Cardiac septum (tissue), 1 donor: ENCODE measurements at places on chromosomes 16 and 17.
A peak's percentile ranks its signal among the peaks of the same experiment; 100 is the strongest.

DNA sequence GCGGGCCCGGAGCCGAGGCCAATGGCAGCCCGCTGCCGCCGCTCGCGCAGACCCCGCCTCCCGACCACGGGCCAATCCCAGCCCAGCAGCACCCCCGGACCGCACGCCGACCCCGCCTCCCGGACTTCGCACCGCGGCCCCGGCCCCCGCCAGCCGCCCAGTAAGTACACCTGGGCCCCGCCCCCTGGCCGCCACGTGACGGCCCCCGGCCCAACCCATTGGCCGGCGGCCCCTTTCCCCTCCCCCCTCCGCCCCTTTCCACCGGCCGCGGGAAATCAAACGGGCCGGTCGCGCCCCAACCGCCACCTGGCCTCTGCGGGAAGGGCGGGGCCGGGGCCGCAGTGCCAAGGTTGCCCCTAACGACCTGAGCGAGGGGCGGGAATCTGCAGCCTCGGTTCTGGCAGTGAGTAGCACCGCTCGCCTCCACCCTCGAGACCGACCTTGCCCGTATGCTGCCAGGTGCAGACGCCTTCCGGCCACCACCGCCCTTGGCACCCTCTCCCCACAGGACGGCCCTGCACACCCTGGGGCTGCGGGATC, at the start of gene YBX2:
Gene YBX2 (minus strand): TSS at position 26 of the 540 bp plus-strand sequence. CDS start 139 bp downstream, outside the sequence.
- DNase-seq: peak; percentile 87

DNA sequence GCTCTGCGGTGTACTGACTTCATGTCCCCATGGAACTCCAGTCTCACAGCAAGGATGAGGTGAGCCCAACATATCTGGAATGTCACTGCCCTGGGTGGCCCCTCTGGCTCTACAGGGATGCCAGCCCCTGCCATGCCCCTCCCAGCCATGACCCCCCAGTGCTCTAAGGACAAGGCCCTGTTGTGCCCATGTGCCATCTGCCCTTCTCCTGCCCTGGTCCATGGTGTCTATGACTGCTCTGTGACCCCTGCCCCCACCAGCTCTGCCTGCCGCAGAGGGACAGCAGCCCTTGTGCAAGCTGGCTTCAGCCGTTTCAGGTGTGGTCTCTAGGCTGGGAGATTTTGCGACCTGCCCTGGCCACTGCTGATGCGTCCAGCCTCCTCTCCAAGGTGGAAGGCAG, 40.3 kb downstream of the TK2 start:
- no peak for DNase-seq

- no peak for DNase-seq
Observed at GRCh38 chr17:72372185-72372584, 251.4 kb downstream of the SOX9 start.

GRCh38 chr17:348692-349425, 3.7 kb downstream of the RPH3AL start:
- peak; percentile 61 for DNase-seq

- DNase-seq: no peak
Observed at GRCh38 chr17:80441598-80442322, 26.8 kb downstream of the ENDOV start.

- no peak for DNase-seq
Observed at GRCh38 chr17:8910969-8911604, 43.6 kb upstream of the PIK3R6 start.

GRCh38 chr17:74851612-74852236, 8.0 kb downstream of the GRIN2C start:
- DNase-seq: no peak

DNA sequence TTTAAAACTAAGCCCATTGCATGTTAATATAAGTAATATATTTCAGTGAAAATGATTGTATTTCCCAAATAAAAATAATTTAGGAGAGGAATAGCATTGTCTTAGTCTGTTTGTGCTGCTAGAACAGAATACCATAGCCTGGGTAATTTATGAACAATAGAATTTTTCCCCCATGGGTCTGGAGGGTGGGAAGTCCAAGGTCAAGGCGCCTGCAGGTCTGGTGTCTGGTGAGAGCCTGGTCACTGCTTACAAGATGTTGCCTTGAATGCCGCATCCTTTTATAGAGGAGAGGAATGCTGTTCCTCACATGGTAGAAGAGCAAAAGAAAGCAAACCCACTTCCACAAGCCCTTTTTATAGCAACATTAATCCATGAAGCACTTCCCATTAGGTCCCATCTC, 161.3 kb upstream of the ZFHX3 start:
- DNase-seq: no peak

DNA sequence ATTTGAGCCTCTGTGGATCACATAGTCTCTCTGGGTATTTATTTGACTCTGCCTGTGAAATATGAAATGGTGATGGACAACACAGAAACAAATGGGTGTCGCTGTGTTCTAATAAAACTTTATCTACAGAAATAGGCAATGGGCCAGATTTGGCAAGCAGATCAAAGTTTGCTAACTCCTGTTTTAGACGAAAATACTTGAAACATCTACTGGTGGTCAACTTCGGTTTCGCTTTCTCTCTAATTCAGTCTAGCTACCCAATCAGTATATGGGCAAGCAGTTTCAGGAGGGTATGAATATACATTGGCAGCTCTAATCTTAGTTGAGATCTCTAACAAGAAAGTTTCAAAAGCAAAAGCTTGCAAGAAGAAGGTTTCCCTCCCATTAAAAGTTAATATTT, 60.1 kb upstream of the DYNLRB2 start:
- DNase-seq: no peak

DNA sequence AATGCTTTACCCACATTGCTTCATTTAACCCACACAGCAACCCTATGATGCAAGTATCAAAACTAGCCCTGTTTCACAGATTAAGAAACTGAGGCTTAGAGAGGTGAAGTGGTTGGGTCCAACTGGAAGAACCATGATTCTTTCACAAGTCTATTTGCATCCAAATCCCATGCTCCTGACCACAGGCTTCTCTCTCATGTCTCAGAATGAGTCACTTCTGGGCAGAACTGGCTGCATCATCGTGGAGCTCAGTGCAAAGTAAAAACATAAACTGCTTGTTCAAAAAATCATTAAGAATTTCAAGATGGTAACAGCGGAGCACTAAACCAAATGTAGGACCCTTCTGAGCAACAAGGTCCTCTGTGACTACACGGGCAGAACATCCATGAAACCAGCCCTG, 20.2 kb upstream of the CES1 start:
- no peak for DNase-seq

- DNase-seq: no peak
Observed at GRCh38 chr16:64280317-64280716, 841.5 kb downstream of the CDH11 start.

GRCh38 chr16:68700831-68701230, 36.3 kb upstream of the CDH1 start:
- no peak for DNase-seq

- DNase-seq: peak; percentile 89
Observed at GRCh38 chr16:68079626-68080344, 5.4 kb upstream of the NFATC3 start.

DNA sequence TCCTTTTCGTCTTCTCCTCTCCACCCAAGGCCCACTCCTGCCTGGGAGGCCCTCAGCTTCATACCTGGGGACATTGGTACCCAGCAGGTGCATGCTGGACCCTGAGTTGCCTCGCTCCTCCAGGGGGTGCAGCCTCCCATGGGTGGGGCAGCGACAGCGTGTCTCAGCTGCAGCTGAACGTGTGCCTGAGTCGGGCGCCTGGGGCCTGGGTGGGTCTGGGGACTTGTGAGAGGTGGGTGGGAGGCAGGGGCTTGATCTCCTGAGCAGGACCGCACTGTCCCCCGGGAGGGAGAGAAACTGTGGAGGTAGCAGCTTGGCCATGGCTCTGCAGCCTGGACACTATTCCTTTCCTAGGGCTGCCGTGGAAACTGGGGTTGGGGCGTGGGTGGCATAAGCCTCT, 24.8 kb upstream of the ENGASE start:
- no peak for DNase-seq

GRCh38 chr17:17567631-17568030, 23.9 kb downstream of the PEMT start:
- peak; percentile 87 for DNase-seq

- no peak for DNase-seq
Observed at GRCh38 chr17:65074778-65075250, 18.3 kb upstream of the GNA13 start.

DNA sequence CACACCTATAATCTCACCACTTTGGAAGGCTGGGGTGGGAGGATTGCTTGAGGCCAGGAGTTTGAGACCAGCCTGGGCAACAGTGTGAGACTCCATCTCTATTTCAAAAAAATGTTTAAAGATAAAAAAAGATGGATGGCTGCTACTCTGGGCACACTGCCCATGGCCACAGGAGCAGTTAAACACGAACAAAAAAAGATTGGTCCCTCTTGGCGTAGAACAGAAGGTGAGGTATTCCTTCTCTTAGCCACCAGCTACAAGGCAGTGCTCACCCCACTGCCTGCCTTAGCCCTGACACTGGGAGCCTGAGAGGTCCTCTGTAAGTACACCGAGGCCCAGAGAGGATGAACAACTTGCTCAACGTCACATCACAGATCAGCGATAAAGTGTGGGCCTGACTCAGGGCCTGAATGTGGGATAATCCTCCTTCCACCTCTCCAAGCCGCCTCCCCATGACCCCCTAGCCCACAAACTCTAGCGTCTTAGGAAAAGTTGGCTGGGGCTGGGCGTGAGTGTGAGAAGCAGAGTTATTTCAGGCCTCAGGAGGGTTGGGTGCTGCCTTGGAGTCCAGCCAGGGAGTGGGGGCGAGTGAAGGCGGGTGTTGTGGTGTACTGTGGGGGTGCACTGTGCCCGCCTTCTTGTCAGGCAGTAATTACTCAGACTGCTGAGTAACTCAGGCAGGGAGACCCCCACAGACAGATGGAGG, 2.3 kb upstream of the DPH1 start:
- no peak for DNase-seq

GRCh38 chr16:85372627-85373372, 240.3 kb upstream of the GSE1 start:
- DNase-seq: no peak

GRCh38 chr16:55470533-55471371, 8.2 kb upstream of the MMP2 start:
- peak; percentile 33 for DNase-seq

- DNase-seq: no peak
Observed at GRCh38 chr16:76661691-76662235, 384.6 kb downstream of the CNTNAP4 start.

DNA sequence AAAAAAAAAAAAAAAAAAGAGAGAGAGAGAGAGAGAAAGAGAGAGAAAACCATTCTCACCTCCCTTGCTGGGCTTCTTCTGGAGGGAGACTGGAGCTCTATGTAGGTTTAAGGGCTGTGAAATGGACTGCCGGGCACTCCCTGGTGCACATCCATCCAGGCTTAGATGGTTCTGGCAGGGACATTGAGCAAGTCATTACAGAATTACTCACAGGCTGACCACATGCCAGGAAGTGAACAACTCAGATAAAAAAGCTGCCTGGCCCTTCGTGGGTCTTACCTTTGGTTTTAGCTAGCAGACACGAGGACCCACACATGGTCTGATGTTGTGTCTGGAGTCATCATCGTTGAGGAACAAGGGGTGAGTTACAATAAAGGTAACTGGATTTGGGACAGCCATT, 847.4 kb upstream of the EEF2KMT start:
- no peak for DNase-seq

GRCh38 chr17:72646176-72646575, 446.3 kb downstream of the SLC39A11 start:
- peak; percentile 41 for DNase-seq

GRCh38 chr17:55598495-55598894, 87.2 kb upstream of the SMIM36 start:
- DNase-seq: no peak

DNA sequence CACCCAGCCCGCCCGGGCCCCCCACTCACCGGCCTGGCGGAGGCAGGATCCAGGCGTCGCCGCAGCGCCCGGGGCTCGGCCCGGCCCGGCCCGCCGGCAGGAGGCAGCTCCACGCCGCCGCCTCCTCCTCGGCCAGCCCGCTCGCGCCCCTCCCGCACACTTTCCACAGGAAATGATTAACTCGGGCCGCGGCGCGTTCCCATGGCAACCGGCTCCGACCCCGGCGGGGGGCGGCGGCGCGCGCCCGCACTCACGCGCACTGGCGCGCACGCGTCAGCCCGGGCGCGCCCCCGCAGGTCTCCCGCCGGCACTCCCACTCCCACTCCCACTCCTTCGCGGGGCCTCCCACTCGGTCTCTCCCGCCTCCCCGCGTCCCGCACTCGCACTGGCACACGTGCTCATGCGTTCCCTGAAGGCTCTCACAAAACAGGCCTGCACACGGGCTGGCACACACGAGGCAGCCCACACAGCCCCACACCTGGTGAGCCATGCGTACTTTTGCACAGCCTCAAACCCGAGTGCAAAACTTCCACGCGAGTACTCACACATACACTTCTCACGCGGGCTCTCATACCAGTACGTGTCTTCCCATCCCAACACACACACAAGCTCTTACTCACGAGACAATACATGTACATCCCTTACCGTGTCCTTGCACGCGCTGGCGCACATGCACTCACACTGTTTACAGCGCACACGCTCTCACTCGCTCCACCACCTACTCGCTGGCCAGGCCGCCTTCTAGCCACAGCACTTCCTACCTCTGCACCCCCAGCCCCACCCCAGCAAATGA, at the start of gene KIFC3:
Gene KIFC3 (minus strand): TSS at position 151 of the 793 bp plus-strand sequence. CDS start 4,248 bp downstream, outside the sequence.
- DNase-seq: peak; percentile 92

GRCh38 chr17:75245011-75245410, 16.4 kb downstream of the GGA3 start:
- no peak for DNase-seq

DNA sequence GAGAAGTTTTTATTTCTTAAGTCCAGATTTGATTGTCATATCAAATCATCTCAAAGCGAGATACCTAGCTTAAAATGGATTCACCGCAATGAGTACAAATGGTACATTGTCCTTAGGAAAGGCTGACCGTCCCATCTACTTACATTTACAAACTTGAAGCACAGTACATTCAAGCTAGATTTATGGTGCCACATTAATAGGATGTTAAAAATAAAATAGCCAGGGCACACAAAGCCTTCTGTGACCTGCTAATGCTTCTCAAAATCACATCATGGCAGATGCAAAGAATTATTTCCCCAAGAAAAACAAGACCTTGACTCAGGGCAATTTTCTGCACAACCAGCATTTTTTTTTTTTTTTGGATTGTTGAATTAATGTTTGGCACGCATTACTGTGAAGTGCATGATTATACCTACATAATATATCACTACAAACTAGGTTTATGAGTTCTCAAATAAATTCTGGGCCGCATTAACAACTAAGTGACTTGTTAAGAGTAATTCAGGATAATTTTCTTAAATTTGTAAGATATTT, 25.3 kb downstream of the CACNG1 start:
- DNase-seq: no peak

GRCh38 chr17:258045-258734, 76.7 kb upstream of the DOC2B start:
- no peak for DNase-seq

GRCh38 chr16:75380870-75381269, 52.4 kb downstream of the CFDP1 start:
- no peak for DNase-seq
